ENCODE measurements at places on chromosomes 4 and X.

GRCh38 chr4:26048950-26049349, 134.9 kb downstream of the SMIM20 start:
- no peak for DNase-seq

DNA sequence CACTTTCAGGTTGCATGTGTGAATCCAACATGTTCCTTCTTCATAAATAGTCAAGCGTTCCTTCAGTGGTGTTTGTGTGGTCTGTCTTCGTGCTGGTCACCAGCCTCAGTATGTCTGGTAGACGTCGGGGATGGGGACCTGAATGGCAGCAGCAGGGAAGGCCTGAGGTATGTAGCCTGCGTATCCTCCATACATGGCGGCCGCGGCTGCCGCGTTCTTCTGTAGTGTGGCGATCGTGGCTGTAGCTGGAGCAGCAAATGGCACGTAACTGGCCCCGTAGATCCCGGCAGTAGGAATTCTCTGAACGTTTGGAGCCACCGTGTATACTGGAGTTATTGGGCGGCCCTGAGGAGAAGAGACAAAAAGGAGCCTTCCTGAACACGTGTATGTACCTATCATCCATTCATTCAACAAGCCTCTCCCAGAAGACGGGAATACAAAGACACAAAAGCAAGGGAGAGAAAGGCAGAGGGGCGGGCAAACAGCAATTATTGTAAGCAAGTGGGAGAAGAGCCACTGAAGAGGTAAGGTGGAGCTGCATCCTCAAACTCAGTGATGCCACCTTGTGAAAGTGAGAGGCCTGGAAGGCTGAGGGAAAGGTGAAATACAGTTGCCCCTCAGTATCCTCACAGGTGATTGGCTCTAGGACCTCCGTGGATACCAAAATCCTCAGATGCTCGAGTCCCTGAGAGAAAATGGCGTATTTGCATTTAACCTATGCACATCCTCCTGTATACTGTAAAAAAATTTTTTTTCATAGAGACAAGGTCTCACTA, 90.9 kb downstream of the CHRNA9 start:
- no peak for DNase-seq

DNA sequence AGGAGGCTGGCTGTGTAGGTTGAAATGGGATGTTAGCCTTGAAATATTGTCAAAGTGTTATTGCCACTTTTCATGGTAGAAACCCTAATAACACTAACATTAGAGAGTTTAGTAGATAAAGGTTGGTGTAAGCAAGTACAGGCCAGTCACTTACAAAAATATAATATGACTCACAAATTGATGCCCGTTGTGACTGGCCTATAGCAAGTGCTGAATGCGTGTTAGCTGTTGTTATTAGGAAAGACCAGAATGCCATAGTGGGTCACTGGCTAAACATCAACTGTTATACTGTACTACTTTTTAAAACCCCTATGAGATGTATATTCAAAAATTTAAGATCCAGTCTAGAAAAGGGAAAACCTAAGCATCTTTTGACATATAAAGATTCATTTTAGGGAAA, 20.4 kb upstream of the GDPD2 start:
- DNase-seq: no peak

- DNase-seq: no peak
Measured at GRCh38 chr4:90597927-90598326, 470.7 kb downstream of the CCSER1 start.

DNA sequence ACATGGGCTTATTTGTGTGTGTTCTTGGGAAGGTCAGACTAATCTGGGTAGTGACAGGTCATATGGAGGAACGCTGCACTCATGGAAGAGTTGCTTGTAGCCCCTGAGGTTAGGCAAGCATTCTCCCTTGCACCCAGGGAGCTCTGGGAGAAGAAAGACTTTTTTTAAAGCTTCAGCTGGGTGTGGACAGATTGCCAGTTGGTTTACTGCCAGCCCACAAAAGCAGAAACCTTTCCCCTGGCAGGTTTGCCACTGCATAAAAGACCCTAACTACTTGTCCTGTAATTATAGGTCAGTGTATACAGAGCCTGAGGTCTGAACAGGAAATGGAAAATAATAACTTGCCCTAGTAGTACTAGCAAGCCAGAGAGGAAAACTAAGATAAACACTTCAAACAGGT, 7.4 kb upstream of the NFKB1 start:
- DNase-seq: no peak

DNA sequence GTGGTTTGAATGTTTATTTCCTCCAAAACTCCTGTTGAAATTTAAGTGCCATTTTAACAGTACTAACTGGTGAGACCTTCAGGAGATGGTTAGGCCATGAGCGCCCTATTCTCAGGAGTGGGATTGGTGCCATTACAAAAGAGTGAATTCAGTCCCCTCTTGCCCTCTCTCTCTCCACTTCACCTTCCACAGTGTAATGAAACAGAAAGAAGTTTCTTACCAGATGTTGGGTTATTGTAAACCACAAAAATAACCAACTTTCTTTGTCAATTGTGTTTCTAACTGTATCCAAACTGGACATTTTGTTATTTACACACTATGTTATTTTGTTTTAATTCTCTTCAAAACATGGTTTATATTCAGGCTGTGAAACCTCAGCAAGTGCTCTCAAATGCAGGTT, 1734.3 kb downstream of the PCDH7 start:
- no peak for DNase-seq

DNA sequence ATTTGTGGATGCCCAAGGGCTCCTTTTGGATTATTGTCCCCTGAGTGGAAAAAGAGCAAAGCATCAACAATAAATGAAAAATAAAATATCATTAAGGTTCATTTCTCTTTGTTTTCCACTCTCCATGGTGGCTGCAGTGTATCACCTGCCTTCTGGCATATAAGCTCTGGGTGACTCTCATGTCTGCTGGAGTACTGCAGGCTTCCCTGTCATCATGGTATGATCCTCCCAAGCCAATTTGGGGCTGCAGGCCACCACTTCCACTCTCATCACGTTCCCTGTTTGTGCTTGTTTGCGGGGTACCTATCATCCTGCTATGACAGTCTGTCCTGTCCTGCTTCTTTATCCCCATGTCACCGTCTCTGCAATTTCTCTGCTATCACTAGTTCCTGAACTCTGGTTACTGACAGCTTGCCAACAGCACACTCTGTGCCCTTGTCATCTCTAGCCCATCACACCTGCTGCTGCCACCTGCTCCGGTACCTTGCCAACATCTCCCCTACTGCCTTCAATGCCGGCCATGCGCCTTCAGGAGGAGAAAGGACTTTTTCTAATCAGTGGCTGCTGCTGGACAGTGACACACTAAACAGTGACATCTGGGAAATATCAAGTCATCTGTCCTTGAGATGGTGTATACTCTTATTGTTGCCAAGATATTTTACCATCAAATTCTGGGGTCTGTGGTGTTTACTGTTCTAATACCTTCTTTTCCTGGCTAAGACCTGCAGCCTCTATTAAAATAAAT, 23.0 kb upstream of the FGF5 start:
- DNase-seq: no peak

DNA sequence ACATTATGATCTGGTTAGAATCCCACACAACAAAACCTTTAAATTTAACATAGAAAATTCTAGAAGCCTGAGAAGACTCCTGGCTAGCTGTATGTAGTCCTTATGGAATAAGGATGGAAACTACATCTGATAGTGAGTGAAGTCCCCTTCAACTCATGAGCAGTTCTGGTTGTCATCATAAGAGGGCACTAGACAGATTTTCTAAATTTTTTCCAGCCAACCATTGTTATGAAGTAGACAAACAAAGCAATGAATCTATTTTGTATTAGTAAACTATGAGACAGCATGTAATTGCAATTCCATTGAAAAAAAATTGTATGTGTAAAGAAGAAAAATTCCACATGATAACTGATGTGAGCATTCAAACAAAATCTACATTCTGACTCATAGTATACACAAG, 35.2 kb downstream of the PWWP3B start:
- DNase-seq: no peak

Data from NCI-H524 (cell line).